NCI-H446 (cell line): ENCODE measurements at places on chromosomes 3 and 15.

- DNase-seq: no peak
These were observed 59.0 kb downstream of the CYP19A1 start for GRCh38 chr15:51279391-51279790.

DNA sequence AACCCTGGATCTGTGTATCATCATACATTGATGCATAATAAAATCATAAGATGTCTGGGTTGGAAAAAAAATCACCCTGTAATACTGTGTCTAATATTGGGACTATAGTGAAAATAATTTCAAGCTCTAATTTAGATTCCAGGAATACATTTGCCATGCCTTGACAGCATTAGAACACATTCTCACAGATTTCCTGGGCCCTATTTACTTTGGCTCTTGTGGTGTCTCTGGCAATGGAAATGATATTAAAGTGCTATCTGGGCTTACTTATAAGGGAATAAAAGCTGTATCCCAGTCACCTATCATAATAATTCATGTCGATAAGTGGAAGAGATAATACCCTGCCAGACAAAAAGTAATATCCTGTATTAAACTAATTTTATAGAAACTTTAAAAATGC, 472.0 kb downstream of the ZPLD1 start:
- DNase-seq: no peak

GRCh38 chr3:159831466-159831865, 157.2 kb upstream of the IL12A start:
- no peak for DNase-seq

DNA sequence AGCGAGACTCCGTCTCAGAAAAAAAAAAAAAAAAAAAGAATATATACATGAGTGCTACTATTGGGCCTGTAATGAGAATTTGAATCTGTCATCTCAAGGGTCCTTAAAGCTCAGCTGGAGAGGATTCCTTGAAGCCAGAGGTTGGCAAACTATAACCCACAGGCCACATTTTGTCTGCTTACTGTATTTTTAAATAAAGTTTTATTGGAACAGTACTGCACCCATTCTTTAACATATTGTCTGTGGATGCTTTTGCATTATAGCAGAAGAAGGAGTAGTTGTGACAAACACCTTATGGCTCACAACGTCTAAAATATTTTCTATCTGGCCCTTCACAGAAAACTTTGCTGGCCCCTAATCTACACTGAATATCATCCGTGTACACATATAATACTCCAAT, 60.7 kb downstream of the SGO1 start:
- no peak for DNase-seq
